Upper lobe of right lung (tissue), 1 donor: ENCODE measurements at places on chromosomes 3 and 15. TPM values are rescaled to one million over a fixed set of nuclear protein-coding genes. Genes with fewer than 3 reads are reported as not detected.
A peak's percentile ranks its signal among the peaks of the same experiment; 100 is the strongest.

- peak; percentile 63 for DNase-seq
Measured at GRCh38 chr15:43769584-43770228, 7.1 kb downstream of the ELL3 start.

- DNase-seq, result no peak
Measured at GRCh38 chr15:36392676-36393266, 186.7 kb upstream of the CDIN1 start.

DNA sequence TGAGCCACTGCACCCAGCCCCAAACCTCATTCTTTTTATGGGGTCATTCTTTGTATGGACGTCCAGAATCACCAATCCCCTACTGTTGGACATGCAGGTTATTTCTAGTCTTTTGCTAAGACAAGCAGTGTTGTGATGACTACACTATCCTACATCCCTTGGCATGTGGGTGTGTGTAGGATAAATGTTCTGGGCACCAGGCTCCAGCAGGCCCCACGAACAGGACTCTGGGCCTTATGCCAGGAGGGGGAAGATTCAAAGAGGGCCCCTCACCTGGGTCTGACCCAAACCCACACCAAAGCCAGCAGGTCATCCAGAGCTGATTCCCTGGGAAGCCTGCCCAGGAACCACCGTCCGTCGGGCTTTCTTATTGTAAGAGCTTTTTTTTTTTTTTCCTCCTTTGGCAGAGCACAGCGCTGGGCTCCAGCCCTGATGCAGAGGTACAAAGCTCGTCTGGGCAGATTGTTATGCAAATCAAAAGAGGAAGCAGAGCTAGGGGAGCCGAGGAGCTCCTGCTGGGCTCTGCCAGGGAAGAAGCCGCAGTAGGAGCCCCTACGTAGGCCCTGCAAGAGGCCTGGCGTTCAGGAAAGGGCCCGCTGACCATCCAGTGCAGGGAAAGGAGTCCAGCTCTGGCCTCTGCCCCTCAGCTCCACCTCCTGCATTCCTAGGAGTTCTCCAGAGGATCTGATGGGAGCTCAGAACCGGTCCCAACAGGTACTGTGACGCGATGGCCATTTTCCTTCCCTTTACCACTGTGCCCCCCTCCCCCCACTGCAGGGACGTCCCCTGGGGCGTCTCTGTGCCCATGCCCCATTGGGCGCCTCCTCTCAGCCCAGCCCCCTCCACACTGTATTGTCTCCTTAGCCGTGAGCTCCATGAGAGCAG is 29.0 kb upstream of the FURIN start:
- peak; percentile 79 for DNase-seq

Gene EXD1
- total RNA-seq, result not detected

Gene GOLGA8H
- 0.67 TPM for total RNA-seq

Gene LRRIQ4
- total RNA-seq, result 0.29 TPM

Gene NR1I2
- not detected for total RNA-seq

DNA sequence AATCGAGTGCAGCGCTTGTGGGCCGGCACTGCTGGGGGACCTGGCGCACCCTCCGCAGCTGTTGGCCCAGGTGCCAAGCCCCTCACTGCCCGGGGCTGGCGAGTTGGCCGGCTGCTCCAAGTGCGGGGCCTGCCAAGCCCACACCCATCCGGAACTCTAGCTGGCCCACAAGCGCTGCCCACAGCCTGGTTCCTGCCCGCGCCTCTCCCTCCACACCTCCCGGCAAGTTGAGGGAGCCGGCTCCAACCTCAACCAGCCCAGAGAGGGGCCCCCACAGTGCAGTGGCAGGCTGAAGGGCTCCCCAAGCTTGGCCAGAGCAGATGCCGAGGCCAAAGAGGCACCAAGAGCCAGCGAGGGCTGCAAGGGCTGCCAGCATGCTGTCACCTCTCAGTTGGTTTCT is 73.4 kb downstream of the PLXNA1 start:
- DNase-seq, result peak; percentile 46
